ENCODE measurements at places on chromosomes 2 and 18.

DNA sequence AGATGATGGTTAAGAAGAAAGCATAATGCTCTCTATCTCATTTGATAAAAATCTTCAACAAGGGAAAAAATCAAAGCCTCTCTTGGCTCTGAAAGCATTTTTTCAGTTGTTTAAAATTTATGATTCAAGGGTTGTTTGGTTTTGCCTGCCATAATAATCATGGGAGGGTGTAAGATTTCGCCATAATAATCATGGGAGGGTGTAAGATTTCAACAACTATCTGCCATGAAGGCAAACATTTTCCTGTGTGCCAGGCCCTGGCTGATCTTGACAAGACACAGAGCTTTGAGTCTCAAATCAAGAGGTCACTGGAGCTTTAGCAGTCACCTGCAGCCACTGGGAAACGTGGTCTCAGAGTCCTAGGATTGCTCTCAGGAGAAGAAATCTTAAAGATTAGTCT lies 175.1 kb upstream of the PIEZO2 start:
- DNase-seq, result no peak

DNA sequence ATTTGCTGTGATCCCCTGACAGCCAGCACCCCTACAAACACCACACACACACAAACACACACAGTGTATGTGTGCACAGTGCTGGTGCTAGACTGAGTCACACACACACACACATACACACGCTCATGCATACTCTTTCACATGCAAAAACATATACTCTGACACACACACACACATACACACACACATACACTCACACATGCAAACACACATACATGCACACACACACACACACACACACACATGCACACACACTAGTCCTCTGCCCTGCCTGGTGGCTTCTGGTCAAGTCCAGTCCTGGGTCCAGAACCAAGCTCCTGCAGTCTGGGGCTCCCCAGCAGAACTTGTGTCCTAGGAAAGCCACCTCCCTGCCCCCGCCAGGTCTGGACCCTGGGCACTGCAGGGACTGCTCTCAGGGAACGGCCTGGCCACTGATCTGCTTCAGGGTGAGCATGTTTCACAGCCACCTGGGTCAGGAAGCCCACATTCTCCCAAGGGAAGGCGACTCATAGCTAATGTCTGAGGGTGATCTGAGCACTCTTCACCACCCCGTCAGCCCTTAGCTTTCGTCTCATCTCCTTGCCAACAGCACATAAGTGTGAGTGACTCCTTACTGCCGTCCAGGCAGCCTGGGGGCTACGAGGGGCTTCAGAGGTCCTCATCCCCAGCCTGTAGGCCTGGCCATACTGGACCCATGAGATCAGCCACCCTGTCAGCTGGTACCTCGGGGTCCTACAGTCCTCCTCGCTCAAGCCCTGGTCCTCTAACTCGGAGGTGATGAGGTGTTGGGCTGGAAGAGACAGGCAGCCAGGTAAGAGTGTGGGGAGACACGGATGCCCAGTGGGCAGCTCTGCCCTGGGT lies 88.1 kb downstream of the MCFD2 start:
- DNase-seq, result no peak

- no peak for DNase-seq
Observed at GRCh38 chr2:43020990-43021669, 205.3 kb downstream of the ZFP36L2 start.

- no peak for DNase-seq
Observed at GRCh38 chr2:181431674-181432073, 25.5 kb upstream of the ITGA4 start.

DNA sequence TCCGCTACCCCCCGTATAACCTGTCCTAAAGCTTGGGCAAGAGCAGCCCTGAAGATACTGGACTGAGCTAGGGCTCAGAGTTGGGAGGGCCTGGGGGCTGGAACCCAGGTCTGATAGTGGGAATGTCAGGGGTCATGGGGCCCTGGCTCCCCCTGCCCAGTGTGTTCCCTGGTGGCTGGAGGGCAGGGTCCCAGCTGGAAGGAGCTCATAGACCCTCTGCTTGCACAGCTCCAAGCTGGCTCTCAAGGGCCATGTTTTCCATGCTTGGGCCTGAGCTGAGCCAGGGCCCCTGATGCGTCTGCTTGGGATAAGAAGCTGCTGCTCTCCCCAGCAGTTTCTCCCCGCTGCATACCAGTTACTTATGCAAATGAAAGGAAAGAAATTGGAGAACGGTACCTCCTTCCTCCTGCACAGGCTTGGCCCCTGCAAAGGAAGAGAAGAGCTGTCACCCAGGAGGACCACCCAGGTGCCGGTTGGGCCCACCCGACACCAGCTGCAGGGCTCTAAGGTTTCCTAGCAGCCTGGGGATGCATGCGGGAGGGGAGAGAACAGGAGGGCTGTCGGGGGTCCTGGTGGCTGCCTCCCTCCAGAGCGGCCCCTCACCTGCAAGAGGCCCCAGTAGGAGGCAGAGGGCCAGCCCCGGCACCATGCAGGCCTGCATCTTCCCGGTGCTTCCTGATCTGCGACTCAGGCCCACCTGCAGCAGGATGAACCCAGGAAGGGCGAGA lies 628 bp downstream of the OTOS start:
- no peak for DNase-seq

GRCh38 chr2:56348392-56349210 lies 164.8 kb downstream of the CCDC85A start:
- DNase-seq, result no peak

DNA sequence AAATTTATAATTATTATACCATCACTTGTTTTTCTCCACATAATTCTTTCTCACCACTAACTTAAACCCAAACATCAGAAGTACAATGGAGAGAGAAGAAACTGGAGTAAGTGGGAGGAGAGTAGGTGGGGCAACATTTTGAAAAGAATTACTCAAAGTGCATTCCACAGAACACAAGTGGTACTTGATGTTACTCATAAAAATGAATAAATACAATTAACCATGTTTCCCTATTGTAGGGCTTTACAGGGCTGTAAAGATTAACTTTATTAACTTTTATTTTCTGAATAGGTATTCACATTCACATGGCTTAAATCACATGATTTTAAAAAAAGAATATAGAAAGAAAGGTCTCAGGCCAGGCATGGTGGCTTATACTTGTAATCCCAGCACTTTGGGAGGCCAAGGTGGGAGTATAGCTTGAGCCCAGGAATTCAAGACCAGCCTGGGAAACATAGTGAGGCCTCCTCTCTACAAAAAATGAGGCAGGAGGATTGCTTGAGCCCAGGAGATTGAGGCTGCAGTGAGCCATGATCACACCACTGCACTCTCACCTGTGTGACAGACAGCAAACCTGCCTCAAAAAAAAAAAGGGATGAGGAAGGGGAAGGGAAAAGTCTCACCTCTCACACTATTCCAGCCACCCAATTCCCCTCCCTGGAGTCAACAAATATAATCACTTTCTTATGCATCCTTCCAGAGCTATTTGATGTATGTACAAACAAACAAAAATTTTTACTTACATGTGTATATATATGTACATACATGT lies 47.1 kb downstream of the KCNG3 start:
- DNase-seq, result peak; percentile 63

DNA sequence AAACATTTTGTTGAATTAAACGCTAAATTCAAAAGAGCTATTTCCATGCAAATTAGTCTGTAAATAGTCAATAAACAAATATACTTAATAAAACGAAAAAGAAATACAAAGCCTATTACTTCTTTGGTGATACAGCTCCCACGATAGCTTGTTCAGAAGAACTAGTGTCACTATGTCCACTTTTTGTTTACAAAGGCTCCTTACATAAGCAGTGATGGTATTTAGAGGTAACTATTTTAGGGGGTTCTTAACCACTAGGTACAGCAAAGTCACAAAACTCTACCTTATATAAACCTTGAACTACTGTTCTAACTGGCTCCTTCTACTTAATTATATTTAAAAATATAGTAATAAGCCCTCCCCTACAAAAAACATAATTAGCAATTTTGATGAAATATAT lies 21.9 kb downstream of the ALS2 start:
- DNase-seq, result no peak

DNA sequence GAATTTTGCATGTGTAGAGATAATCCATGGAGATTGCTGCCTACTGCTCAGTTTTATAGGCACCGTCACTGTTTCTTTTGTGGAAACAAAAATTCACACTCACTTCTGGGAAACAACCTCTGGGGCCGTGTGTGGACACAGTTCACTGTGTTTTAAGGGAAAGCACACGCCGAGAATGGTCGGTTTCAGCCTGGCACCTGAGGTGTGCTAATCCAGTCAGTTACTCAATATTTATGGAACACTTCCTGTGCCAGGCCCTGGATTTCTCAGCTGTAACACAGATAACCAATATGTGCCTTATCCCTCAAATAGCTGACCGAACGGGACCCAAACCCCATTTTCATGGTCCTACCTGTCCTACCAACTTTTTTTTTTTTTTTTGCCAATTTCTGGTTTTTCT lies 179.6 kb downstream of the MGAT5 start:
- peak; percentile 40 for DNase-seq

- DNase-seq, result no peak
Observed at GRCh38 chr2:31234683-31235503, 941 bp downstream of the EHD3 start.

DNA sequence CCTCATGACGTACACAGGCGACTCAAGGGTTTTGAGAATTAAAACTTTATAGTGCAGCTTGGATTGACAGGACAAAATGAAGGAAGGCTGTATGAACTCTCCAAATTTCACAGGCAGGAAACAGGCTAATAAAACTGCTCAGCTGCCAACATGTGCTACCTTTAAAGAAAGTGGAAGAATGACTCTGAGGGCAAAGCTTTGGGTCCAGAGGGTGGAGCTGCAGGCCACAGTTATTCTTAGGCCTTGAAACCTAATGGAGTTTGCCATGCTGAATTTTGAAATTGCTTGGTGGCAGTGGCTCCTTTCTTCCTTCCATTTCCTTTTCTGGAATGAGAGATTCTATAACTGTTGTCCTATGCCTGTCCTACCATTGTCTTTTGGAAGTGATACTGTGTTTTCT lies 34.8 kb downstream of the HAT1 start:
- DNase-seq, result no peak

- DNase-seq, result no peak
Observed at GRCh38 chr18:49610022-49610445, 48.2 kb downstream of the LIPG start.

DNA sequence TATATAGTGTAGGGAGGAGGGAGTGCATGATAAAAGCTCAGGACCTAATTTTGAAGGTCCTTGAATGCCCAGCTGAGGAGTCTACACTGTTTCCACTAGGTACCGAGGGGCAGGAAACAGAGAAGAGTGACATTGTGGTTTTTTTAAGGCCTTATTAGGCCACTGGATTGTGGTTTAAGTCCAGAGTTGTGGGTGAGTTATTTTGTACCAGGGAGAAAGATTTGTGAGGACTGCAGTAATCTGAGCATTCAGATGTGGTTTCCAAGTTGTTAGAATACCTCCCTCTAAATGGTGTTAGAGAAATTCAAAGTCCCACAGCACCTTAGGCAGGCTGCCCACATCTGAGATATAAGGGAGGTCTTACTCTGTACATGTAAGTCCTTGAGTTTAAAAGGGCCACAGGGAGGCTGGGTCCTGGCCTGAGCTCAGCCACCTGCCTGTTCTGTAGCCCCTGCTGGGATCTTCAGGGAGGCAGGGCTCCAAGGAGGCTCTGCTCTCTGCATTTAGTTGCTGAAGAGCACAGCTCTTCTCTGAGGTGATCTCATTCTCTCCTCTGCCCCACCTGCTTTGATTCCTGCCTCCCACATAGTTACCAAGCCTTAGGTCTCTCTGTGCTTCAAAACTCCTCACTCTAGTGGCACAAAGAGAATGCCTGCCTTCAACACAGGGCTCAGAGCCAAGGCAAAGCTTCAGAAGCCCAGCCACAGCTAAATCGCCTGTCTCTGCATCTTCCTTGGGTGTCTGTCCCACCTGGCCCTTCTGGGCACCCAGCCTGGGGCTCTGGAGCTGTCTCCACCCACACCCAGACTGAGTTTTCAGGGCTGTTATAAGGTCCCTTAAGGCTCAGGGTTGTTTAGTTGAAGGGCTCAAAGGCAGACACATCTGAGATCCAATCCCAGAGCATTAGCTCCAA lies 88.1 kb downstream of the VSNL1 start:
- no peak for DNase-seq

DNA sequence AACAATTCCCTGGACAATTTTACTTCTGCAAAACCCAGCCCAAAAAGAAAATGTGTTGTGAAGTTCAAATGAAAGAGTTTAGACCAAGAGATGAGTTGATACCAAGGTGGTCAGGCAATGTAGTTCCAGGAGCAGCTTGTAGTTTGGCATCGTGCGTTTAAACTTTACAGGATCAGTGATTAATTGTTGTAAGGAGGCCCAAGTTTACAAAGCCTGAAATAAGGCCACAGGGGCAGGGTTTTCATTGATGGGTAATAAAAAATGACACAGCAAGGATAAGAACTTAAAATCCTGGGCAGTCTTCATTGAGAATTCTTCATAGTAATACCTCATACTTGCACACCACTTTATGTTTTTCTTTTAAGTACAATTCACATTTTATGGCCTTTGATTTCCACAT lies 463.9 kb upstream of the HNRNPA3 start:
- no peak for DNase-seq

- DNase-seq, result no peak
Observed at GRCh38 chr18:56273541-56274219, 364.7 kb downstream of the TXNL1 start.

DNA sequence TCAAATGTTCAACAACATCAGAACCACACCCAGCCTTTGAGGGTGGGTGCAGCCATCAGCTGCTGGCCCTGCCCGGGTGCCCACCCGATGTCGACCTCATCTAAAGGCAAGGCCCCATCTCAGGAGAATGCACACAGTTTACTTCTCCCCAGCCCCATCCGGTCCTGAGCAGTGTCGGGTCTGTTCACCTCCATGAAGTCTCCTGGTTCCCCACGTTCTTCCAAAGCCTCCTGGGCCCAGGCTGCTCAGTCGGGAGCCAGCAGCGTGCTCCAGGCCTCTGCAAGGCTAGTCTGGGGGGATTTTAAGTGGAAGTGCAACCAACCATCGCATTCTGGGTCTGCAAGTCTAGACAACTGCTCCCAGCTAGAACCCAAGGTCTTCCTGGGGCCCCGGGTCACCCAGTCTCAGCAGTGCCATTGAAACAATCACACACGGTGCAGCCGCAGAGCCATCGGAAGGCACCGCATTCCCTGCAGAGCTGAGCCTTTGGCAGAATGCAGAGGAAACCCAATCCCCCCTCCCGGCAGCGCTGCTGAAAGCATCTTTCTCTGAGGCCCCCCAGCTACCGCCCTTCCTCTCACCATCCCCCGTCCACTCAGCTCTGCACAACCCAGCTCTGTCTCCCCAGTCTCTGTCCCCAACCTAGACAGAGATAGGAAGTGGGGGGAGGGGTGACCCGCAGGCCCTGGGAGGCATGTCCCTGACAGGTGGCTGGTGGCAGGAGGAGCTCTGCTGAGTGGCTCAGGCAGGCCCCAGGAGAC lies 8.5 kb downstream of the ESPNL start:
- DNase-seq, result no peak

GRCh38 chr2:164438490-164439205 lies 182.6 kb downstream of the GRB14 start:
- no peak for DNase-seq

- no peak for DNase-seq
Observed at GRCh38 chr2:13650586-13651180, 933.9 kb downstream of the TRIB2 start.
